GDM1 (cell line): ENCODE measurements at places on chromosomes 2 and 18.

- peak; percentile 88 for DNase-seq
These were observed at the start of gene PTPRM for GRCh38 chr18:7566567-7567473. TSS of gene PTPRM (plus strand) at chr18:7567316. CDS start at chr18:7567819, 503 bp downstream.

GRCh38 chr18:5961097-5961827 is 65.9 kb upstream of the TMEM200C start:
- DNase-seq = no peak

DNA sequence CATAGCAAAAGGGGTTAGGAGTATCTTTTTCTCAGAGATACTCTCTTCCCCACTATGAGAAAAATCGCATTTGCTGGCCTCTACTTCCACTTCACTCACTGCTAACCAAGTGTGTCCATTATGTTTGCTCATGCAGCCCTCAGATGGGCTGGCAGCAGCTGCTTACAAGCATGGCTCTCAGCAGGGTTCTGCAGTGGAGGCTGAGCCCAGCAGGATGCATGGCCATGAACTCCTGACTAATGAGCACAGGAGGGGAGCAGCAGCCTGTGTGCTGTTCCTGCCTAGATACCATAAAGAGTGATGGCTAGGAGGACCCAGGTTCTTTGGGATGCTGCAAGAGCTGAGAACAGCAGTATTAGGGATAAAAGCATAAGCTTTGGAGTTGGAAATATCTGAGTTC is 316.9 kb upstream of the THSD7B start:
- no peak for DNase-seq

GRCh38 chr2:223418131-223418530 is 184.0 kb downstream of the SCG2 start:
- no peak for DNase-seq

DNA sequence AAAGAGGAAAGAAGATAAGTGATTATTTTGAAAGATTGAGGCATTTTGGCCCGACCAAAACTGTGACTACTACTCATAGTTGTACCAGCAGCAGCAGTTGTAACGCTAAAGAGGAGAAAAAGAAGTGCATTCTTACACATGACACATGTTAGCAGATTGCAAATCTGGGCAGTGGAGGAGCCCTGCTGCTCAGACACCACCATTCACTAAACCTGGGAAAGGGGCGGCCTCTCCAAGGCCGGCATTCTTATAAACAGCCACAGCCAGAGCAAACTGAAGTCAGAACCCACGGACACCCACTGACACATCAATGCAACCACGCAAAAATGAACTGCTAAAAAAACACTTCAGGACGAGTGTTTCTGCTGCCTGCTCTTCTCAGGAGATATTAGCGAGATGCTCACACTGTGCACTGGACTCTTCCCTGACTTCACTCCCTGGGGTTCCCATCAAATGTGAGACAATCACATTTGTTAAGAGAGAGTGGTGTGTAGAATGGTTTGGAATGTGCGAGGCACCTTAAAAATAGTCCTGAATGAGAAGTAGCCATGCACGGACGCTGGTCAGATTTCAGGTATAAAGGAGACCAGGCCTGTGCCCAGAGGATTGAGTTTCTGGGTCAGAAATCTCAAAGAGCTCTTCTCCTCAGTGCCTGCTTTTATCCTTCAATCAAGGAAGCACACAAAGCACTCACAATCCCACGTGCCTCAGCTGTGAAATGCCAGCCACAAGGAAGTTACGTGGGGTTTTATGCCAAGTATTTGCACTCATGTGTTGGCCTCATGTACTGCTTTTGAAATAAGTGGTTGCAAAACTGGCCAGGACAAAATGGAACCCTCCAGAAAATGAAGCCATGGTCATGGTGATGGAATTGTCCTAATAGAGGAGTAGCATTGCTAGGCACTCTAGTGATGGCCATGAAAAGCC is 83.4 kb downstream of the MTCL1 start:
- DNase-seq = no peak

DNA sequence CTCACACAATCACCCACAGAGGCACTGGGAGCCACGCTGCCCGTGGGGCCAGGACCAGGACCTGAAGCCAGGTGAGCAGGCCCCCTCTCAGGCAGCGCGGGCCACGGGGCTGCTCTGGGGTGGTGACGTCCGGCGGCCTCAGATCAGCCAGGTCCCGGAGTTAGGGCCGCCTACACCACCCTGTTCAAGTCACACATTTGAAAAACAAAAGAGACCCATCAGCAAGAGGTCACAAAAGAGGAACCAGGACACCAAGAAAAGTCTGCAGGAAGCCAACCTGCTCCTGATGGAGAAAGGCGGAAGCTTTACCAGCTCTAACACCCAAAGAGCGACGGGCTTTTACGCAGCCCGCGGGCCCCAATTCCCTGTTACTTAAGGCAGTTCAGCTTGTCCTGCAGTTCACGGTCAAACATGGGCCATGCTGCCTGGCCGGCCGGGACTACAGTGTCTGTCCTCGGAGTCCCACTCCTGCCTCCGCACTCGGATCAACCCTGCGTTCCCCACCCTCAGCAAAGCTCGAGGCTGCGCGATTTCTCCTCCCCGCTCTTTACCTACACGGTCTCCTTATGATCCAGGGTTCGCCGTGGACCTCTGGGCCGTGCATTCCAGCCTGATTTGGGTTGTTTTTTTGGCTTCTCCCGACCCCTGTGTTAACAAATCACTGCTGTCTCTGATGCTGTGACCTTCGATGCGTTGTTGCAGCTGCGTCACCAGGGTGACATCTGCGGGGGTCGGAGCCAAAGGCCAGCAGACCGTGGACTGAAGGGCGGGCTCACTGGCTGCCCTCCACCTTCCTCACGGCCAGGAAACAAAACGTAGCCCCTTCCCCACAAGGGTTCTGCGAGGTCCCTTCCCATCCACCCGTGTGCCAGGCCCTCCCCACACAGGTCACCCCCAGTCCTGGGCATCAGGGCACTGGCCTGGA is 31.0 kb downstream of the SNORC start:
- no peak for DNase-seq

DNA sequence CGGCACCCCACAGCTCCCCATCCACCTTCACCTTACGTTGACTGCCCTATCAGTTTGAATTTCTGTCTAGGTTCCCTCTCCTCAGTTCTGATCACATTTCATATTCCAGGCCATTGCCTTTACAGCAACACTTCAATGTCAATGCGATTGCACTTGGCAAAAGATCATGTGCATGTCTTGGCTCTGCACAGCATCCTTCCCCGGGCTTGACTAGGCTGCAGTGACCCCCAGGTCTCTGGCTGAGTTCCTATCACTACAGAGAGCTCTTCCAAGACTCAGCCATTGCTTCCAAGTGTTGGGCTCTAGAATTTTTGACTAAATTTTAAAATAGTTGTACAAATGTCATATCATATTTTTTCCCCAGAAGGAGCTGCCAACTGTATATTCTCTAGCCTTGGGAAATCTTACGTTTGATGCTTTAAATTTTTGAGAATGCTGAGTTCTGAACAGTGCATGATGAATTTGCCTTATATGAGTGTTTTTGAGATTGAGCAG is 103.8 kb upstream of the NEDD4L start:
- DNase-seq = no peak

- DNase-seq = no peak
These were observed 62.5 kb downstream of the RPRM start for GRCh38 chr2:153416071-153416470.

DNA sequence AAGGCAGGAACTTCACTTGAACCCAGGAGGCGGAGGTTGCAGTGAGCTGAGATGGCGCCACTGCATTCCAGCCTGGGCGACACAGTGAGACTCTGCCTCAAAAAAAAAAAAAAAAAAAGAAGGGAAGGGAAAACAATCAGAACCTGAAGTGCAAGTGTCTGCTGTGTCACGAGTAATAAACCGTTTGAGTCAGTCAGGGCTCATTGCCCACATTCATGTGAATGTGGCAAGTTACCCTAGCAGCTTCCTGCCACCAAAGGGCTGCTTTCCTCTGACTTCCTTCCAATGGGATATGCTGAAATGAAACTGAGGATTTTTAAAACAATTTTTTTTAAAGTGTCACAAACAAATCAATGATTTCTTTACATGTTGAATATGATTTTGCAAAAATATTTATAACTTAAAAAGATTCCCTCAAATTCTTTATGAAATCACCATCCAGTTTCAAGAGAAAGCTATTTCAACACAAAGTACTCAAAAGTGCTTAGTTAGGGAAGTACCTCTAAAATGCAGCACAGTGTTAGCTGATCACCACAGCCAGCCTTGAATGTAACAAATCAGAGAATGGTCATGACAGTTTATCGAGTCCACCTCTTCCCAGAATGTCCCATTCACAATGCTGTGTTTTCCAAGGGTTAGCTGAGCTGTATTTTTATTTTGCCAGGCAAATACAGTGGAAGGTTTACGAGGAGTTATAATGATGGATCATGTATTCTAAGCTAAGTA is 36.4 kb downstream of the WDSUB1 start:
- DNase-seq = peak; percentile 64

DNA sequence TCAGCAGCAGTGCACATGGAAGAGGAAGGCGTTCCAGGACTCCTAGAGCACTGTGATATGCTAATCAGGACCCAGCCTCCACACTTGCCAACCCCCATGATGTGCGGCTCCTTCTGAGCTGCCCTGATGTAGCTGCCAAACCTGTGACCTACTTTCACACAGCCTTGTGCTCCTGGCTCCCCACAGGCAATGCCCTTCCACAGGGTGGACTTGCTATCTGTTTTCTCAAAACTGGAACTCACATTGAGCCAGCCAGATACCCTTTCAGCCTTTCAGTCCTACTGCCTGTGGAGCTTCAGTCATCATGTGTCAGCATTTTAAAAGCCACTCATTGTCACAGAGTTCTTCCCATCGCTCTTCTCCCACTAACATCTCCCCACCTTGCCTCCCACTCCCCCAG is 181.6 kb downstream of the AFF3 start:
- DNase-seq = no peak

GRCh38 chr2:157269922-157270321 is 12.4 kb downstream of the GALNT5 start:
- peak; percentile 54 for DNase-seq

- DNase-seq = no peak
These were observed 115.3 kb downstream of the MBD2 start for GRCh38 chr18:54109131-54109683.

DNA sequence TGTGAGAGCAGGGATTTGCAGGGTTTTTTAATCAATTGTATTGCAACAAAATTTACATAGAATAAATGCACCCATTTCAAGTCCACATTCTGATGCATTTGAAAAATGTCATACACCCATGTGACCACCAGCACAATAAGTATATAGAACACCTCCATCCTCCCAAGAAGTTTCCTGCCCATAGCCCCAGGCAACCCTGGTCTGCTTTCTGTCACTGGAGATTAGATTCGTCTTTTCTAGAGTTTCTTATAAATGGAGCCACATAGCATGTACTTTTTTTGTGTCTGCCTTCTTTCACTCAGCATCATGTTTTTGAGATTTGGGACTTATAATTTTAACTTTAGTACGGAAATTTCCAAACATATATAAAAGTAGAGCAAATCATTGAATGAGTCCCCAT is 127.2 kb upstream of the EPAS1 start:
- DNase-seq = no peak

DNA sequence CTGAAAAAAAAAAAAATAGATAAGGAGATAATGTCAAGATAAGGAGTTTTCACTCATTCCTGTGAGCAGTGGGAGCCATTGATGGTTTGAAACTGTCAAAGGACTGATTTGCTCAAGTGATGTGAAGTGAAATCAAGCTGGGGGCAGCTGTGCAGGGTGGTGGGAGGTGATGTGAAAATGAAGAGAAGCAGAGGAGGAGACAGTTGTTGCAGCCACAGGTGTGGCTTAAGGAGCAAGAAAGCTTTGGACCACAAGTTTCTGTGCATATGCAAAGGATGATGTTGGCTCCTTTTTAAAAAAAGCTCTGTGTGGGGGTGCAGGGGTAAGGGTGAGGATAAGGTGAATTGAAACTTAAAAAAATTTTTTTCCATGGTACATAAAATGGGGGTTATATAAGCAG is 8.3 kb downstream of the EFR3B start:
- DNase-seq = no peak

GRCh38 chr18:59689756-59690155 is 7.5 kb downstream of the CCBE1 start:
- no peak for DNase-seq

DNA sequence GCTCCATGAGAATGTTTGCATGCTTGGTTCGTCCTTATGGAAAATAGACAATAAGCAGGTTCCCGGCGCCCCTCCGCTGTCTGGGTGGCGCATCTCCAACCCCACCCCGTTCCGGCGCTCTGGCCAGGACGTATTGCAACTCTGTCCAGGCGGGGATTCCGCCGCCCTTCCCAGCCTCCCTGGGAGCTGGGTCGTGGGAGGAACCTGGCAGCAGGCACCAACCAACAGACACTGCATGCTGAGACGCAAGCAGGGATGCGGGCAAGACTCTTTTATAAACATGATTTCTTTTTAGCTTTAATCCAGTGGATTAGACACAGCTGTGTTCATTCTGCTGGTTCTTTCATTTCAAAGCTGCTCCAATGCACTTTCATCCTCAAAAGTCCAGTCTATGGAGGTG is 240.2 kb downstream of the SH3BP4 start:
- DNase-seq = no peak

GRCh38 chr2:207825045-207825954 is 55.6 kb upstream of the FZD5 start:
- DNase-seq = no peak

DNA sequence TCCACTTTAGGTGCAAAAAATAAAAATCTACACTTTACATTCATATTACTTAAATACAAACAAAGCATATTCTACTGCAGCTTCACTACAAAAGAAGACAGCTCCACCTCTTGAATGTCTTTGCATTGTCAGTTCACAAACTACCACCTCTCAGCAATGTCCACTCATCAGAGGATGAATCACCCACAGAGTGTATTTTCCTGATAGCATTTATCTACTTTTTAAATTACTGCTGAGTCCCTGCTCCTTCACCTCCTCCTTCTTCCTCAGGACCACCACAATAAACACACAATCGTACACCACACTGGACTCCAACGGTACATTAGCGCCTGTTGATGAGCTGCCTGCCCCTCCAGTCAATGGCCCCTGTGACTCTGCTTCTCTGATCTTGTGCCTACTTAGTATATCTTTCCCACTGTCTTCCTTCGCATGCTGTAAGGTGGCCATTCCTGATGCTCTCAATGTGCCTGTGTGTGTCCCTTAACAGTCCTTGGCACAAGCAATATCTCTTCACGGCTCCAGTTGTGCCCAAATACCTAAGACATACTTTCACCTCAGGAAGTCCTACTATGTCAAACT is 120.9 kb downstream of the DHRS9 start:
- no peak for DNase-seq

DNA sequence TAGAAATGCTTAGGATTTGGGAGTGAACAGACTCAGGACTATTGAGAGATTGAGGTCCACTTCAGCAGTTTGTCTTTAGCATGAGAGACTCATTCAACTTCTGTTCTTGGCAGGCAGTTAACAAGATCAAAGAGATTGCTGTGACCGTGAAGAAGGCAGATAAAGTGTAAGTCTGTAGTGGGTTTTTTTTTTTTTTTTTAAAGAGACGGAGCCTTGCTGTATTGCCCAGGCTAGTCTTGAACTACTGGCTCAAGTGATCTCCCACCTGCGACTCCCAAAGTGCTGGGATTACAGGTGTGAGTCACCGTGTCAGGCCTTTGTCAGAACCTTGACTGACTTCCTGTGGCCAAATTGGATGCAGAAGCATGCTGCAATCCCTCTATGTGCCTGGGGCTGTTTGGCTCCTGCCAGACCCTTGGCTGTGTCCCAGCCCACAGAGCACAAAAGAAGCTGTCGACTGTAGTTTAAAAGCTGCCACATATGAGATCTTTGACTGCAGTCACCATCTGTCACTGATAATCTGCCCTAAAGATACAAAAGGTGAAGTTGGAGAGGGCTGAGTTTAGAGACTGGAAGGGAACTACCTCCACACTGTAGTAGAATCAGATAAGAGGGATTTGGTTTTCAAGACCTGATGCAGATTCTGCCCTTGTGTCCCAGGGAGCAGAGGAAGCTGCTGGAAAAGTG is 9.9 kb downstream of the CCT7 start:
- DNase-seq = no peak
